ENCODE measurements at places on chromosomes 7 and 10.
A peak's percentile ranks its signal among the peaks of the same experiment; 100 is the strongest.

DNA sequence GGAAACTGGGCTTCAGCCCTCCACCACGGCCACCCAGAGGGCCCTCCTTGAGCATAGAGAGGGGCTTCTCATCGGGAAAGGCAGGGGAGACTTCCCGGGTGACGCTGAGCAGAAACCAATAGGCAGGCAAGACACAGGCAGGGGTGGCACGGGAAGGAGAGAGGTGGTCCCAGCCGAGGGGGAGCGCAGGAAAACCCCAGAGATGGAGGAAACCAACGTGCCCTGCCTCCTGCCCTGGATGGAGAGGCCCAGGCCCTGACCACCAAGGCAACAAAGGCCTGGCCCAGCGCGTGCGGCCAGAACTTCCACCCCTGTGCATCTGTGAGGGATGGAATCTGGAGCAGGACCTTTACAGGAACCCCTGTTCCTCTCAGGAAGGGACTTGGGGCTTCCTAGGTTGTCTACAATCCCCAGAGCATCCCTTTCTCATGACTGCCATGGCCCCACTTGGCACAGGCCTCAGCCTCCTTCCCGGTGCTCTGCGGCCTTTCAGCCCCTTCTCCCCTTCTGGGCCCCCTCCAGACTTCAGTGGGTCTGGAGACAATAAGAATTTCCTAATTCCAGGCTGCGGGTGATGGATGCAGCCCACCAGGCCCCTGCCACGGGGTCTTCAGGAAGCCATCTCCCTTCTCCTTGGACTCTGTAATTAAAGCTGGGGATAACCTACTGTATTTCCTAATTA, 137.0 kb upstream of the RET start:
- no peak for DNase-seq

GRCh38 chr7:44112231-44112996, 8.3 kb downstream of the AEBP1 start:
- no peak for DNase-seq

GRCh38 chr7:149559711-149560110, 62.1 kb upstream of the ZNF746 start:
- DNase-seq = no peak

GRCh38 chr10:69696073-69696731, 66.2 kb downstream of the FAM241B start:
- peak; percentile 14 for DNase-seq

DNA sequence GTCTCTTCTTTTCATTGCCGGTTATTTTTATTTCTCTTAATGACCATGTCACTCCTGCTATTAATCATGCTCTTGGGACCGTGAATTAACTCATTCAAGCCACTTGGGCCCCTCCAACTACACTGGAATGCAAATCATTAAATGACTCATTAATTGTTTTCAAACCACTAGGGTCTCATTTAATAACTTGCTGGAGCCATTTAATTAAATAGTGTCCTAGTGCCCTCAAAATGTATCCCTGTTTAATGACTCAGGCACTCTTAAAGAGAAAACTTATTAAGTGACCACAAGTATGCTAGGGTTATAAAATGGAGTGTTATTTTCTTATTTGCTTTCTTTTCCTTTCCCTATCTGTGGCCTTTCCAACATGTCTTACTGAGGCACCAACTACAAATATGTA, 73.0 kb downstream of the PLXDC2 start:
- no peak for DNase-seq

DNA sequence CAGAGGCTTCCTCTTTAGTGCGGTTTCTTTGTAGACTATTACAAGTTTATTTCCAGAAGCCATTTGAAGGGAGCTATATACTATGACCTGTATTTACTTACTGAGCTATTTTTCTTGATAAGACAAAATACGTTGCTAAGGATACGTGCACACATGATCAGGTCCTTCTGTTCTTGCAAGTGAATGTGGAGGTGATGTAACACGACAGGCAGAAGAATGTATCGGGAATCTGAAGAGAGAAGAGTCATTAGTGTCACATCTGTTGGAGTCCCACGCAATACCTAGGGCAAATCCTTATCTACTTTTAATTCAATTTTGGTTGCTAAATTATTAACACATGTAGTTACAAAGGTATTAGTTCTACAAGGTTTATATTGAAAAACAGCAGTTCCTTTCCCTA, 284.6 kb upstream of the IMMP2L start:
- no peak for DNase-seq

DNA sequence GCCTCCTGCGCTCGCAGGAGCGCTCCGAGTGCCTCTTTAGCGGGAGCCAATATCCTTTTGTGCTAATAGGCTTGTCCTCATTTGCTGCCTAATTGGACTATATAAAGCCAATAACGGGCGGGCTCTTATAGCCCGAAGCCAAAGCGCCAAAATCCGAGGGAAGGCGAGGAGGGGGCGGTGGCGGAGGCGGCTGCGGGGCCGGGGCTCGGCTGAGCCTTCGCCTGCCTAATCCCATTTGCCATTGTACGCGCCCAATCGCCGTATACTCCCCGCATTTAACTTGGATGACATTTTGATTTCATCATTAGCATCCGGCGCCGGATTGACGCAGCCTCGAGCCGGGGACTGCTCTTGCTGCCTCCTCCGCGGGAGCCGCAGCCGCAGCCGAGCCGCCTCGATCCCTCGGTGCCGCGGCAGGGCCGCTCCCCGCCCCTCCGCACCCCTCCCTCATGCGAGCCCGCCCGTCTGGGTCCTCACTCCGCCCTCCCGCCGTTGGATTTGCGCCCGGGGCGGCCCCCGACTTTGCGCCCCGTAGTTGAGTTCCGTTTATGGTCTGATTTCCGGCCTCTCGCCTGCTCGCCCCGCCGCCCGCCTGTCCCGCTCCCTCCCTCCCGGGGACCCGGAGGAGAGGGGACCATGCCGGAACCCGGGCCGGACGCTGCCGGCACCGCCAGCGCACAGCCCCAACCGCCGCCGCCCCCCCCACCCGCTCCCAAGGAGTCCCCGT, at the start of gene HMX3:
HMX3 (plus strand) TSS at position 556 of the 727 bp plus-strand sequence; CDS start at position 637, 81 bp downstream.
- DNase-seq = no peak

GRCh38 chr10:17669185-17669872, 25.4 kb downstream of the STAM start:
- no peak for DNase-seq

DNA sequence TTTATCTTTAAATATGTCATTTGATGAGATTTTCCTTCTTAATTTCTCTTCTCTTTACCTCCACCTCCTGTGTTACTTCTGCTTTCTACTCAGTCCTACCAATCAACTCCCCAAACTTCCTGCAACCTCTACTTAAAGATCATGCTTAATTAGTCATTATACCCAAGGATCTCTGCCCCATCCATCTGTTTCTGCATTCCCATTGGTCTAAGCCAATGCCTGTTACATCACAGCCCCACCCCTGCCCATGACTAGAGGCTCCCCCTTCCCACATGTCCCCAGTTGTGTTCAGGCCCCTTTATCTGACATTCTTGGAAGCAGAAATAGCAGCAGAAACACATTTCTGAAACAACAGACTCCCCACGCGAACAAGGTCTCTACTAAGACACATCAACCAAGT, 319.1 kb upstream of the NFE2L3 start:
- DNase-seq = no peak

GRCh38 chr10:79946271-79947082, 2.4 kb downstream of the SFTPD start:
- DNase-seq = no peak

GRCh38 chr7:124655990-124656389, 109.6 kb downstream of the GPR37 start:
- DNase-seq = no peak

- no peak for DNase-seq
Observed at GRCh38 chr10:4772202-4772570, 53.8 kb upstream of the AKR1E2 start.

GRCh38 chr10:120336911-120337540, 120.0 kb upstream of the PLPP4 start:
- no peak for DNase-seq
